ENCODE measurements at places on chromosomes 2 and 18.

DNA sequence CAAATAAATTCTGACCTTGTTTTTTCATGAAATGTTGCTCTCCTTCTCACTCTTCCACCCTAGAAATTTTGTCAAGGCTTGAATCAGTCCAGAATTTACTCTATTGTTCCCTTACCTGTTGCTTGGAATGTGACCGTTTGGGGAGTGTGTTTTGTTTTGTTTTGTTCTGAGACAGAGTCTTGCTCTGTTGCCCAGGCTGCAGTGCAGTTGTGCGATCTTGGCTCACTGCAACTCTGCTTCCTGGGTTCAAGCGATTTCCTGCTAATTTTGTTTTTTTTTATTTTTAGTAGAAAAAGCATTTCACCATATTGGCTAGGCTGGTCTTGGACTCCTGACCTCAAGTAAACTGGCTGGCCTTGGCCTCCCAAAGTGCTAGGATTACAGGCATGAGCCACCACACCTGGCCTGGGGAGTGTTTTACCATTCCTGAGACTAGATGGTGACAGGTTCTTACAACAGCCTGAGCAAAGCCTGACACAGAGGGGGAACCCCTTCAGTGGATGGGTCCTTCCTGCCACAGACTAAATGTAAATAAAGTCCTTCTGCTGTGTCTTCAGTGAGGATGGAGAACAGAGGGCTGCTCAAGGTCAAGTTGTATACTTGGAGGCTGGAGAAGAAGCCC lies 52.0 kb downstream of the HAUS1 start:
- no peak for DNase-seq

GRCh38 chr2:23417310-23417709 lies 32.3 kb downstream of the KLHL29 start:
- no peak for DNase-seq

DNA sequence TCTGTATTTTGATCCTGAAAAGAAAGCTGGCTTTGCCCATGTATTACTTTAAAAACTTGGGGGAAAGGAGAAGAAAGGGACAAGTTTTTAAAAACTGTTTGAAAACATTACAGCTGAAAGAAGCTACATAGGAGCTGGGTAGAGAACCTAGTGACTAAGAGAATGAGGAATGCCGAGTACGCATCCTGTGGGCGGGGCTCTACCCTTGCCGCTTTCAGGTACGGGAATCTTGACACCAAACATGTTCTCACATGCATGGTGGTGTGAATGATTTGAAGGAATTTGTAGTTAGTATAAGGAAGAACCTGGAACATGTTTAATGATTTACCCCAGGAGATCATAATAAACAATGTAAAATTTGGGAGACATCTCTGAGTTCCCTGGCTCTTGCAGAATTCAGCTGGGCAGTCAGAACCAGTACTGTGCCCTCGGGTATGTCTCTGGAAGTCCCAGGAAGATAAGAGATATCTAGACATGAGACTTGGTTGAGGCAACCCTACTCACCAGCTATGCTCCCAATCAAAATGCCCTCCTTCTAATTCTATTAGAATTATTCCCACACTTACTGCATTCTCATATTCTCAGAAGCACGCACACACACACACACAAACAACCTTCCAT lies 16.5 kb upstream of the TGFA start:
- no peak for DNase-seq

DNA sequence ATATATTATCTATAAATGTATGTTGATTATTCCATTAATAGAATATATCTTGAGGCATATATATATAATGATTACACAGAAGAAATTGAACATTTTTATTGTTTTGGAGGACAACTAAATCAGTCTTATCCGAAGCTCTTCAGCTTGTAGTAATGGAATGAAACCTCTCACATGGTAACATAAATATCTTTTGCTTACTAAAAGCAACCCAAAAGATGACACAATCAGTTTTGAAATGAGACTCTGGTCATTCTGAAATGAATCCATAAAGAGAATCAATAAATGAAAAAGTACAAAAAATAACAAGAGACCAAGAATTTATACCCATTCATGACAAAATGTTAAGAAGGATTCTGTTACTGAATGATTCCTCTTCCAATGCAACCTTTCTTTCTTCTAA lies 110.2 kb downstream of the FIGN start:
- no peak for DNase-seq

DNA sequence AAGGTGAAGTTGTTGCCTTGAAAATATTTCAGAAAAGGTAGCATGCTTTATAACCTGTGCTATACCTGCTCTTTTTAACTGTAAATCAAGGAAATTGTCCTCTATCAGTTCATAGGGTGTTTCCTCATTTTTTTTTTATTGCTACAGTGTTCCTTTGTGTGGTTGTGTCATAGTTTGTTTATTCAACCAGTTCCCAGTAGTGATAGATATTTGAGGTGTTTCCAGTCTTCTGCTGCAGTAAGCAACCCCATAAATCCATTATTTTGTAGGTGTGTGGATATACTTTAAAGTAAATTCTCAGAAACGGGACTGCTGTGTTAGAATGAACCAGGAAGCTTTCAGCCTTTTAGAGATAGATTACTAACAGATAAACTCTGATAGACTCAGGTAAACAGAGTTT lies 39.6 kb downstream of the SEMA4F start:
- no peak for DNase-seq

DNA sequence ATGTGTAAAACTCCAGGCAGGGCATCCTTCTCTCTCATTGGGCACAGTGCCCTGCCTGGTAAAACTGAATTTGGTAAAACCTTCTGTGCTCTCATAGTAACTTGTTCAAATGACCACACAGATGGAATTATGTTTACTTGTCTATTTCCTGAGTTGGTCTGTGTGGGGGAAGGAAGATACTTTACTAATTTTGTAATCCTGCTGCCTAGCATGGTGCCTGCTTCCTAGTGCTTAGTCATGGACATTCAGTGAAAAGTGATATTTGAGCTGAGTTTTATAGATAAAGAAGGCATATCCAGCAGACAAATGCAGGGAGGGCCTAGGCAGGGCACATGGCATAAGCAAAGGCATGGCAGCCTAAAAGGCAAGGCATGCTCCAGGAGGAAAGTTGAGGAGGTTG lies 199.4 kb downstream of the FSHR start:
- no peak for DNase-seq

DNA sequence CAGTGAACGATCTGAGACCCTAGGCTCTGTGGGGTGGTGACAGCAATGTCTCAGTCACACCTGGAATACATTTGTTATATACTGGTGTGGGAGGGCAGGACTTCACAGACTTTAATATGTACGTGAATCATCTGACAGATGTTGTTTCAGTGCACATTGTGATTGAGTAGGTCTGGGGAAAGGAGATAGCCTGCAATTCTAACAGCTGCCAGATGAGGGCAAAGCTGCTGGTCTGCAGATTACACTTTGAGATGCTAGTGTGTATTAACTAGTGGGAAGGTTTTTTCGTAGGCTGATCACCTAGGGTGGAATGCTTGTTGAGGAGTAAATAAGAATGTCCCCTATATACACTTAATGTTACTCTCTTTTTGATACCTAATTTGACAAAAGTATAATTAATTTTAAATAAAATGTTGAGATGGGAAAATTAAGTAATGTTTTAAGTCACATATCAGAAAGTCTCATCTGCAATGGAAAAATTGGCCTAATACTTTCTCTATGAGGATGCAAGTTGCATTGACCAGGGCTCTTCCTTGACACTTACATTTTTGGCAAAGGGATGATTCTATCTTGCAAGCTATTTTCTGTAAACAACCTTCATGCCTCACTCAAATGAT lies 496.9 kb upstream of the HNMT start:
- DNase-seq, result no peak

GRCh38 chr2:37766106-37766505 lies 94.7 kb upstream of the CDC42EP3 start:
- DNase-seq, result no peak

GRCh38 chr2:51263951-51264350 lies 232.0 kb upstream of the NRXN1 start:
- DNase-seq, result no peak
